ENCODE measurements at places on chromosomes 11 and 22. TPM values are rescaled to one million over a fixed set of nuclear protein-coding genes. Genes with fewer than 3 reads are reported as not detected.

Gene TMEM191C
- polyA plus RNA-seq = 0.79 TPM

DNA sequence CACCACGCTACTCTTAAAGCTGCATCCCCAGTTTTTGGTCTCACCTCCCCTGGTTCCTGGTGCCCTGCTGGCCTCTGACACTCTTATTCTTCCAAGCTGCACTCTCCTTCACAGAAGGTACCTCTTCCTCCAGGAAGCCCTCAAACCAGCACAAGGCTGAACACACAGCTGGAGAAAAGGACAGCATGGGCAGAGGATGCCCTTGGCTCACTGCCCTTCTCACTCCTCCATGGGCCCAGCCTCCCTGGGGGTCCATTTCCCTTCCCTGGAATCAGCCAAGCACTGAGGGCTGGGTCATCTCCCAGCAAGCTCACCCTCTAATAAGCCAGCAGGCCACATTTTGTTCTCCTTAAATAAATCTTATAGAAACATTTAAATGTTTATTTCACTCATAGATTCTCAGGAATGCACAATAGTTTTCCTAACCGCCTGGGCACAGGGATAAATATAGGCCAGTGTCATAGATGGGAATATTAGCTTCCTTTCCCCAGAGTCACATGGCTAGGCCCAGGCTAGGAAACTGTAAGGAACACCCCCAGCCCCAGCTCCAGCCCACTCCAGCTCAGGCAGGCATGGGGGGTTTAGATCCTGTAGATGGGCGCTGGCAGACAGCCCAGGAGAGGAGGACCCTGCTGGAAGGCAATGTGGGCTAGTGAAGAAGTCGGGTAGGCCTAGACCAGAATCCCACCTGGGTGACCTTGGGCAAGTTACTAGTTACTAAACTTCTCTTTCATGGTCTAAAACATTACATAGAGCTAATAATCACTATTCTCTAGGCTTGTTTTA, 51.5 kb downstream of the IRAG1 start:
- no peak for DNase-seq

Gene LRRN4CL
- 0.78 TPM for polyA plus RNA-seq

Gene NPTXR
- 4.4 TPM for polyA plus RNA-seq

DNA sequence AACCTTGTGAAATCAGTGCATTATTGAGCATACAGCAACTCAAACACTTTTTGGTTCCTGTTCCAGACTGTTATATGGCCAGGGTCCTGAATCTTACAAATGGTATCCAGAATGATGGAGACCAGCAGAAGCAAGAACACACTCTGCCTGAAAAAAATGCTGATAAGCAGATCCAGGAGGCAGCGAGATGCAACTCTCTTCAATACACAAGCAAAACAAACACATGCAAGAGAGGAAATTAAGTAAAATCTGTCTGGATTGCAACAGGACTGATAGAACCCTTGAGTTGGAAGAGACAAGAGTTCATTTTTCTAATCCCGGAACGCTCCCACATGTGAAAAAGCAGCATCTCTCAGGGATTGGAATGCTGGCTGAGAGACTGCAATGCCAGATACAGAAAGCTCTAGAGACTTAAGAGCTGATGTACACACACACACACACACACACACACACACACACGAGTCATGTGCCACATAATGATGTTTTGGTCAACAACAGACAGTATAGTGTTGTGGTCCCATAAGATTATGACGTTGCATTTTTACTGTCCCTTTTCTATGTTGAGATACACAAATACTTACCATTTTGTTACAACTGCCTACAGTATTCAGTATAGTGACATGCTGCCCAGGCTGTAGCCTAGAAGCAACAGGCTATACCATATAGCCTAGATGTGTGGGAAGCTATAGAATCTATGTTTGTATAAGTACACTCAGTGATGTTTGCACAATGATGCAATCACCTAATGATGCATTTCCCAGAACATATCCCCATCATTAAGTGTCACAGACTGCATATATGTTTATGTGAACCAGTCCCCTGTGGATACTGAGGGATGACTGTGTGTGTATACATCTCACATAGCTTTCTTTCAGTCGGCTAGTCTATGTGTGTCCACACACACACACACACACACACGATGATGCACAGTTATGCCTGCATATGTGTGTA, 406.6 kb downstream of the LARGE1 start:
- DNase-seq = no peak

GRCh38 chr22:35674335-35674734, 26.1 kb downstream of the APOL6 start:
- DNase-seq = no peak

Gene CNIH2
- 3.3 TPM for polyA plus RNA-seq

Gene GPR83
- polyA plus RNA-seq = 0.61 TPM

GRCh38 chr22:34669001-34669400, 397.0 kb upstream of the ISX start:
- no peak for DNase-seq

- no peak for DNase-seq
Measured at GRCh38 chr11:68939583-68940555, 36.2 kb downstream of the IGHMBP2 start.

DNA sequence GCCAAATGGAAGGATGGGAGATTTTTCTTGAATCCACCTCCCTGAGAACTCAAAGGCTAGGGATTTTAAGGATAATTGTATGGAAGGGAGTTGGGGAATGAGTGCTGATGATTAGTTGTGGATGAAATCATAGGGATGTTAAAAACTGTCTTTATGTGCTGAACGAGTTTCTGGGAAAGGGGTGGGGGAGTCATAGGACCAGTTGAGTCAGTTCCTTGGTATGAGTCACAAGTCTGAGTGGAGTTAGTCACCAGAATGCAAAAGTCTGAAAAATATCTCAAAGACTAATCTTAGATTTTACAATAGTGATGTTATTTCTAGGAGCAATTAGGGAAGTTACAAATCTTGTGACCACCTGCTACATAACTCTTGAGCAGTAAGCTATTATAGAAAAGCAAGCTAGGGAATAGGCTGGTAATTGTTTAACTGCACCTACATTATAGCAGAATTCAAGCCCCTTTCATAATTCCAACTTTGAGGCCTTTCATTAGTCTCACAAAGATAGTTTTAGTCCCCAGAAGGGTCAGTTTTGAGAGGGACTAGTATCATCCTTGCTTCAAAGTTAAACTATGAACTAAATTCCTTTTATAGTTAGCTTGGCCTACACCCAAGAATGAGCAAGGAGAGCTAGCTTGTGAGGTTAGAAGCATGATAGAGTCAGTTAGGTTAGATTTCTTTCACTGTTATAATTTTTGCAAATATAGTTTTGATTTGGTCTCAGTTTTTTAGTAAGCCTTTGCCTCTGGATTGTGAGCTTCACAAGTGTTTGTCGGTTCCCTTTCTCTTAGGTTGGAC, 668.0 kb downstream of the ETS1 start:
- no peak for DNase-seq

GRCh38 chr22:29782061-29782845, 15.1 kb downstream of the UQCR10 start:
- no peak for DNase-seq

GRCh38 chr11:121367001-121367843, 74.7 kb downstream of the SC5D start:
- peak; percentile 33 for DNase-seq

- no peak for DNase-seq
Measured at GRCh38 chr22:43272869-43273318, 70.3 kb downstream of the SCUBE1 start.

DNA sequence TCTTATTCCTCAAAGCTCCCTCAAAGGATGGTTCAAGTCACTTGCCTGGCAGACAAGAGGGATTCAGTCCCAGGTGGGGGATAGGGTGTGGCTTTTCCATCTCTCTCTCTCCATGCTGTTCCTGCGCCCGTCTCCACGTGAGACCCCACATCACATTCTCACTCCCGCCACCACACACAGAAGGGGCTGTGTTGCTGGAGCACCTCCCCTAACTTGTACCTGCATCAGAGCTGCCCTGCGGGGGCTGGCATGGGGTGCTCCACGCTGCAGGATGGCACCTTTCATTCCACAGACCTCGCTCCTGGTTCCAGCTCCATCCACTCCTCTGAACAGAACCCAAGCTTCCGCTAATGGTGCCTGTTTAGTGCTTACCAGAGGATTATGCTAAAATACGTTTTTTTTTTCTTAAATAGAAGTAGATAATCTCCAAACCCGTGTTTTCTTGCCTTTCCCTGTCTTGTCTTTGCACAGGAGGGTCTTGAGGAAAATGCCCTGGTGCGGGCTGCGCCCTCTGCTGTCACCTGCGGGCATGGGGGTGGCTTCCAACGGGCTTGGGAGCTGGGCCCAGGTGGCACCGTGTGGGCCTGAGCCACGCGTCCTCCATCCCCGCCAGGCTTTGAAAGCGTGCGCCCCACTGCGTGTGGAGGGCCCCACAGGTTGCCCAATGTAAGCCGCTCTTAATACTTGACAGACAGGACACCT, 985.6 kb downstream of the BRD1 start:
- DNase-seq = no peak

- no peak for DNase-seq
Measured at GRCh38 chr11:10601837-10602236, 33.4 kb upstream of the LYVE1 start.

DNA sequence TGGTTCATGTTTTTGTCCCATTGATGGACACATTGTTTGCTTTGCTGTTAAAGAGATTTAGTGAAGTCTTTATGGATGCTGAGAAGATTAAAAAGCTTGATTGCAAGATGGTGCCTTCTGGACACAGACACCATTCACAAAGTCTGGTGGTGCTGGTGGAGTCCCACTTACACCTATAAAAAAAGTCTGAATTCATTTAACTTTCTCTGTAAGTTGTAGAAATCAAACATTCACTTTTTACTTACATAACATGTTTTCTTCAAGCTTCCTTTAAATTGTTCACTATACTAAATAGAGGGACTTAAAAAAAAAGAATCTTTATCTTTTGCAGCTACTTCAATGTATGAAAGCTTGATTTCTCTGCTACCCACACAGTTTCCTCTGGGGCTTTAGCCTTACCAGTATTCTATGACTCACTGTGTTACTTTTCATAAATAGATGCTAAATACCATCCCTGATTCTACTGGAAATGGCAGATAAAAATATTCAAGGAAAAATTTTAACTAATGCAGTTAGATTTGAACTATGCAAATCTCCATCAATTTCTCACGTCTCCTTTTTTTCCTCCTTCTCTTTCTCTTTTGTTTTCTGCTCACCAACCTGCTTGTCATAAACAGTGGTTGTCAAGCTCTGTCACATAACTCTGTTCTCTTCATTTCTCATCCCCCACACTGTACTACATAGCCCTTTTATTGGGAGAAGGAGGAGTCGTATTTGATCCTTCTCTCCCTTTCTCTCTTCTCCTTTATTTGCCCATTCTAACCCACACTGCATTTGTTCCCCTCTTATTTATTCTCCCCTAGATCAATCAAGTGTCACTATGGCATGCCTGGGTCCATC, 89.7 kb downstream of the FAM76B start:
- no peak for DNase-seq

Gene PKDREJ
- 0.44 TPM for polyA plus RNA-seq

- no peak for DNase-seq
Measured at GRCh38 chr11:66950112-66950535, 8.1 kb downstream of the PC start.

DNA sequence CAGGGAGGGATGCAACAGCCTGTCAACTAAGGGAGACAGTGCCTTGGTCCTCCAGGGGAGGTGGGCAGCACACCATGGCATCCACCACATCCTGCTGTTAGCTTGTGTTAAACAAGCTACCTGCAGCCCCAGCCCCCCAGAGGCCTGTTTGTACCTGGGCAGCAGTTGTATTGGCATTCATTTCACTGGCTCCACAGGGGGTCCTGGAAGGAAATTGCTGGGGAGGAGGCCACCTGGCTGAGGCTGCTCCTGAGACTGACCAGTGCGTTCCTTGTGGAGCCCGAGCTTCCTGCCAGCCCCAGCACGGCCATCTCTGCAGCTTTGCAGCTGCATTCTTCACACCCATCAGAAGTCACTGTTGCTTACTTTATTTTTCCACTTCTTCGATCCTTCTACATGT, 479.9 kb downstream of the INSC start:
- no peak for DNase-seq

Gene MTA2
- 96.2 TPM for polyA plus RNA-seq

DNA sequence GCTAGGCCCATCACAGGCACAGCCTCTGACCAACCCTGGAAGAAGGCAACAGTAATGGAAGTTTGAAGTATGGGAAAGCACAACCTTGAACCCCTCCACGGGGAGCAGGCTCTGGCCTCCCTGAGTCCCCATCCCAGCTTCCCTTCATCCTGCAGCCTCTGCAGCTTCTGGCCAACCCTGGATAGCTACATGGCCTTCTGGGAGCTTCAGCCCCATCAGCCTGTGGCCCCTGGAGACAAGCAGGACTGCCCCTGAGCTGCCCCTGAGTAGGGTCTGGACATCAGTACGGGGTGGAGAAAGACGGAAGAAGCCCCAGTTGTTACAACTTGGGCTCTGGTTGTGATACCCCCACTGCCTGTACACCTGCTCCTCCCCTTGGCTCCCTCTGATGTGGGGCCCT, 113.8 kb upstream of the CD82 start:
- no peak for DNase-seq

DNA sequence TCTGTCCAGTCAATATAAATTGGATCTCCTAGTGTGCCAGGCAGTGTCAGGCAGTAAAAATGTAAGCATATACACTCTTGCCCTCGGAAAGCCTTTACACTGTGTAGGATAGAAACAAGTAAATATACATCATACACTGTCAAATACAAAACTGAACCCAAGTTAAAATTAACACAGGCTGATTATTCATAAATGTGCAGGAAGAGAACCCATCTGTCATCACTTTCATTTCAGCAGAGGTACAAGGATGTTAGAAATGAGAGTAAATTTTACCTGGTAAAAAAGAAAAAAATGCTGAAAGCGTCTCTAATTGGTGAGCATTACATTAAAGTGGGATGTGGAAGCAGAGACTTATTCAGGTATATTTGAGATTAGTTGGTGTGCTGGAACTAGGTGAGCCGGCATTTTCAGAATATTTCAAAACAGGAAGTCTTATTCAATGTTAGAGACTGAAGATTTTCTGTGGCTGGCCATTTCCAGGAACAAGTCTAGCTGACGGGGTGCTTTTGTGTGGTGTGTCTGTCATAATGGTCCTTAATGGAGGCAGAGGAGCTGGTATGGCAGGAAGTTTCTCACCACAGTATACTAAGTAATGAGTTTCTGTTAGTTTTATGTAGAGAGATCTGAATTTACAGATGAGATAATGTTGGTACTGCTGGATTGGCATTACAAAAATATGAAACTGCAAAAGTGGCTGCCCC, 192.6 kb downstream of the CASP12 start:
- no peak for DNase-seq

Measured in right renal cortex interstitium (tissue), 3 donors.